AG09309 (cell line): ENCODE measurements at places on chromosomes 12 and 14.

DNA sequence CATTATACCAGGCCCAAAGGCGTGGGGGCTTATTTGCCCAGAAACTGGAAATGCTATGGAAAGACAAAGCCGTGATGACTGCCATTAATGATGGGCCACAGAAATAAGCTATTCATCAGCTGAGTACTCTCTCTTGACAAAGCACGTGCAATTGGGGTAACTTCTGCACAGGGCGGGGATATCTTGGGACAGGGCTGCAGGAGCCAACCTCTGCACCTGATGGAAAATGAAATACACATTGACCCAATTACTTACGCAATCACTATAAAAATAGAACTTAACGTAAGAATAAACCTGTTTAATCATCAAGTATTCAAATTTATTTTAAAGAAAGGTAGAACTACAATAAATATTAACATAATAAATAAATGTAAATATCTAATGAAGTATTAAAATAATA, 180.1 kb upstream of the NTF3 start:
- DNase-seq = no peak

DNA sequence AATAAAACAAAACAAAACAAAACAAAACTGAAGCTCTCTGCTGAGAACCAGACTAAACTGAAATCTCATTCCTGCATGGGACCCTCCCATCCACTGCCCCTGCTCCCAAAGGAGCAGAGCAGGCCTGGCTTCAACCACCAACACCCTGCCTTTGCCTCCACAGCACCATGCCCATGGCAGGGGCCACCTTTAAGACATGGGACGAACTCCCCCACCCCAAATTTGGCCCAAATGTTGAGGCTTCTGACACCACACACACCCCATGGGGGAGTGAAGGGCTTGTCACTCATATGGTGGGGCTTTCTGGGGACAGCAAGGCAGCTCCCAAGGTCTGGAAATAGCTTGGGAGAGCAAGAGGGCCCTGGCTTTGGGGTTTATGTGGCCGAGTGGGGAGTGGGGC, 177.2 kb downstream of the KIF26A start:
- DNase-seq = no peak

- DNase-seq = no peak
These were observed 16.9 kb upstream of the GSG1 start for GRCh38 chr12:13120413-13120812.

GRCh38 chr12:120352117-120352516, 16.8 kb downstream of the MSI1 start:
- peak; percentile 10 for DNase-seq

DNA sequence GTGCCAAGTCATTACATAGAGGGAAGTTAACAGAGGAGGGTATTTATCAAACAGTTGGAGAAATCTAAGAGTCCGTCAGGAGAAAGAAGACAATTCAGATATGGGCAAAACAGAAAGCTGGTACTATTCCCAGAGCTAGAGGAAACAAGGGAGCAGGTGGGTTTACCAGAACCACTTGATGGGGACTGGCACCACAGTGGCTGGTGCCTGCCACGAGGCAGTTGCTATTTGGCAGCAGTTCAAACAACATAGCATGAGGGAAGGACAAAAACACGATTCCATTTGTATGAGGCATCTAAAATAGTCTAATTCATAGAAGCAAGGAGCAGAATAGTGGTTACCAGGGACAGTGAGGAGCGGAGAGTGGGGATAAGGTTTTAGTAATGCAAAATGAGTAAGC, 24.6 kb upstream of the KLRD1 start:
- no peak for DNase-seq

GRCh38 chr12:75977952-75978671, 53.5 kb downstream of the PHLDA1 start:
- DNase-seq = peak; percentile 99
